Stimulated activated CD4-positive, alpha-beta T cell treated with anti-CD3 and anti-CD28 coated beads, Interleukin-2, amount 100 ng/mL, for 24 hours (primary cell): ENCODE measurements at places on chromosomes 11 and 22.

GRCh38 chr11:109109150-109109549 is 312.8 kb upstream of the C11orf87 start:
- no peak for DNase-seq

- DNase-seq: no peak
These were observed 593.7 kb upstream of the LUZP2 start for GRCh38 chr11:23903044-23903704.

DNA sequence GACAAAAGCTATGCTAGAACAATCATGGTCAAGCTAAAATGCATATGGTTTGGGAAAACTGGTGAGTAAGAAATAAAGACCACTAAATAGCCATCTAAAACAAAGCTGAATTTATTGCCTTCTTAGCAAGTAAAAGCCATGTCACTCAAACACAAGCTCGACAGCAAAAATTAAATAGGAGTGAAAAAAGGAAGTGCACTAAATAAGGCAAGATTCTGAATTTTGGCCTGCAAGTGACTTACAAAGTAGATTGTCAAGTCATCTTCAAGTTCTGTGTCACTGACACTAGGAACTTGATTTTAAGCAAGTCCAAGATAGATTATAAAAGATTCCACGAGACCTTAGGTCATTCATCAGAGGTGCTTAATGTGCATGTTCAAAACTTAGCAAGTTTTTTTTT is 27.4 kb downstream of the TUG1 start:
- DNase-seq: no peak

DNA sequence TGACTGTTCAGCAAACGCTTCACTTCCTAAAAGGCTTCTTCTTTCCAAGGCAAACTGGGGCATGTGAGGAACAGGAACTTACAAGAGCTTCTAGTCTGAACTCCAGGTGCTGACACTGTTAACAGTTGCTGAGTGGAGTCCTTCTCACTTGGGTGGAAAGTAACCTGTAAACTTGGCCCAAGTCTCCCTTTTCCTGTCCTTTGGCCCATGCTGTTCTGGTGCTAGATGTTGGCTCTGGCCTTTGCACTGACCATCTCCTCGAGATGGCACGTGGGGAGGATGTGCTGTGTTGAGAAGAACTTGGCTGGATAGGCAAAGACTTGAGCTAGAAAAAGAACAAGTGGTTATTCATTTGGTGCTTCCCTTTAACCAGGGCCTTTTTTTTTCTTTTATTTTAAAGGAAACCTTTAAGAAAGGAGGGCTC is 53.6 kb downstream of the PTPRJ start:
- DNase-seq: no peak

GRCh38 chr11:33620423-33621171 is 80.0 kb downstream of the C11orf91 start:
- no peak for DNase-seq
